Glutamatergic neuron (in vitro differentiated cells): ENCODE measurements at places on chromosomes 12 and 14. TPM values are rescaled to one million over a fixed set of nuclear protein-coding genes. Genes with fewer than 3 reads are reported as not detected.

GRCh38 chr12:124713436-124714082 is 146.1 kb upstream of the NCOR2 start:
- DNase-seq, result no peak

DNA sequence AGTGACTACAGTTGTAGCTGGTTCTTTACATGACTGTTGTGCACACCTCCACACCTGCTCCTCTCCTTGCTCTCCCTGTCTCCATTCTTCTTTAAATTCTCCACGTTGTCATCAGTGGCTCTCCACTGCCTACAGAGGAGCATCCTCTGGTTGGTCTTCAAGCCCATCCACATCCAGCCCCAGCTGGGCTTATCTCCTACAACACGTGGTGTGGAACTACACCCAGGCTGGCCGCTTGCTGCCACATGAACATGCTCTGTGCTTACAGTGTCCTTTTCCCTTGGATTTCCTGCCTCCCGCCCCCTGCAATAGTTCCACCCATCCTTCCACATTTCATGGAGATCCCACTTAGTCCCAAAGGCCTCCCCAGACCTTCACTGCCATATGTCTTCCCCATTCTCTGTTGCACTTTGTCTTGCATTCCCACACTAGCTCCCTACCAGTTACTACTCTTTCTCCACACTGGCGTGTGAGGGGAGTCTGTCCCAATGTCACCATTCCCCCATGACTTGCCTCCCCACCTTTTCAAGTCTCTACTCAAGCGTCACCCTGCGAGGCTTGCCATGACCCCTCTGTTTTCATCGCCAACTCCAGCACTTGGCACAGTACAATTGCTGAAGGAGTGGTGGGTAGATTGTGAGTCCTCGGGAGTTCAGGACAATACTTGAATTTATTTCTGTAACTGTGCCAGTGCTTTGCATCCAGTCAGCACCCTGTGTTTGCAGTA is 9.8 kb upstream of the MCRS1 start:
- DNase-seq, result no peak

DNA sequence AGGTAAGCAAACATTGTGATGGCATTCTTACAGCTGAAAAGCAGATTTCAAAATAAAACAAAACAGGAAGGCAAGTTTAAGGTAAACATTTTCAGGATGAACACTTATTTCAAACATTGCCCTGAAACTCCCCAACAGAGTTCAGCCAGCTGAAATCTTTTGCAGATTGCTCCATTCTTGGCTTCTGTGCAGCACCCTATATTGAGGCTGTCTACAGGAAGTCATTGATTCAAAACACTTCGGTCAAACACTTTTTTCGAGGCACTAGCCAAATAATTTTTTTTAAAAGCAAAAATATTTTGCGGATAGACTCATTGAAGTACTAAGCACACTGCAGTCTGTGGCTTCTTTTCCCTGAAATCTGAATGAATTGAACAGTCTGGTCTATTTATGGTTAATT is 318.1 kb upstream of the PDE3A start:
- no peak for DNase-seq

DNA sequence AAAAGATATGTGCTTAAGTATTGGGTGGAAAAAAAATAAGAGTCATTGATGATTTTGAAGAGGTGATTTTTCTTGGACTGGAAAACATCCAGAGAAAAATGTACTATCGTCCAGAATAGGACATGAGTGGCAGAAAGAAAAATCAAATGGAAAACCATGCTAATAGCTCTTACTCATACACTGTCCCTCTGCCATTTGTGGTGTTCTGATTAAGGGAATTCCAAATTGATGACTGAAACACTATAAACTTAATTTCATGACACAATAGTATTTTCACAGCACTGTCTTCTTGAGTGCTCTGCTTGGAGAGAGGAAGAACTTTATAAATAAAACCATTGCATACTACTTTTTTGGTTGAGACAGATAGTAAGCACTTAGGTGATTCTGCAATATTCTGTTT is 72.4 kb downstream of the USP15 start:
- DNase-seq, result no peak

DNA sequence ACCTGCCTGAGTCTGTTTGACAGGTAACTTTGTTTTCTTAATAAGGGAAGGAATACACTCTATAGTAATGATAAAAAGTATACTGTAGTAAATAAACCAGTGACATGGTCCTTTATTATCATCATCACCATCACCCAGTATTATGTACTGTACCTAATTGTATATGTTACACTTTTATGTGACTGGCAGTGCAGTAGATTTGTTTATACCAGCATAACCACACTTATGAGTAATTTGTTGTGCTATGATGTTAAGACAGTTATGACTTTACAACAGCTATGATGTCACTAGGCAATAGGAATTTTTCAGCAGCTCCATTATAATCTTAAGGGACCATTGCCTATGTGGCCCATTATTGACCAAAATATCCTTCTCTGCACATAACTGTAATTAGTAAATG is 155.0 kb downstream of the NUBPL start:
- no peak for DNase-seq

DNA sequence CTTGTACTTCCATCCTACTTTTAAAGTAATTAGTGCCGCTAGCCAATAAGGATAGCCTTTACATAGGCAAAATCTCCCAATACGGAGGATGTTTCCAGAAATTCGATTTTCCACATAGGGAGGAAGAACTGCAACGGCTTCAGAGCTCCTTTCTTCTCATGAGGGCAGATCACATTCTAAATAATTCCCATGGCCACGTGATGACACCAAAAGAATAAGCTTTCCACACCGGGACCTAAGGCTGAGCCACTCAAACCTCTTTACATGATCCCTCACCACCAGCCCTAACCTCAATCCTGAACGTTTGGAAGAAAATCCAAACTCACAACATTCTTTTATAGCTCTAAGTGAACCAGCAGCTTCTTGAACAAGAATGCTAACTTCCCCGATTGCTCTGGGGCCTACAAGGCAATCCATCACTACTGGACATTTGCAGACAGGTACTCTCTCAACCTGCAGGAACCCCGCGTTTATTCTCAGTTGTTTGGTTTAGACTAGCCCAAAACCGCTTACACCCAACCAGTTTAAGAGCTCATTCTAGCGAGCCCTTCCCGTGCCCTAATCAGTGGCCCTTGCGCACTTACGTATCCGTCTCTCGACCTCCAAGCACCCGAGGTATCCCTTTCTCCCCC is 884 bp downstream of the CAPRIN2 start:
- no peak for DNase-seq

Gene OR4L1
- not detected for total RNA-seq

Gene RPL6
- total RNA-seq, result 967 TPM

- DNase-seq, result no peak
These were observed 29.1 kb upstream of the NXPH4 start for GRCh38 chr12:57187222-57188089.

GRCh38 chr12:92764831-92765230 is 62.0 kb downstream of the PLEKHG7 start:
- peak; percentile 24 for DNase-seq

- DNase-seq, result no peak
These were observed 774.7 kb downstream of the TMTC2 start for GRCh38 chr12:83461336-83461935.

GRCh38 chr12:100565987-100566545 is 7.4 kb upstream of the GAS2L3 start:
- DNase-seq, result no peak

Gene DEGS2
- total RNA-seq, result 0.34 TPM

Gene EML5
- 2.1 TPM for total RNA-seq

Gene NCOR2
- total RNA-seq, result 360 TPM

DNA sequence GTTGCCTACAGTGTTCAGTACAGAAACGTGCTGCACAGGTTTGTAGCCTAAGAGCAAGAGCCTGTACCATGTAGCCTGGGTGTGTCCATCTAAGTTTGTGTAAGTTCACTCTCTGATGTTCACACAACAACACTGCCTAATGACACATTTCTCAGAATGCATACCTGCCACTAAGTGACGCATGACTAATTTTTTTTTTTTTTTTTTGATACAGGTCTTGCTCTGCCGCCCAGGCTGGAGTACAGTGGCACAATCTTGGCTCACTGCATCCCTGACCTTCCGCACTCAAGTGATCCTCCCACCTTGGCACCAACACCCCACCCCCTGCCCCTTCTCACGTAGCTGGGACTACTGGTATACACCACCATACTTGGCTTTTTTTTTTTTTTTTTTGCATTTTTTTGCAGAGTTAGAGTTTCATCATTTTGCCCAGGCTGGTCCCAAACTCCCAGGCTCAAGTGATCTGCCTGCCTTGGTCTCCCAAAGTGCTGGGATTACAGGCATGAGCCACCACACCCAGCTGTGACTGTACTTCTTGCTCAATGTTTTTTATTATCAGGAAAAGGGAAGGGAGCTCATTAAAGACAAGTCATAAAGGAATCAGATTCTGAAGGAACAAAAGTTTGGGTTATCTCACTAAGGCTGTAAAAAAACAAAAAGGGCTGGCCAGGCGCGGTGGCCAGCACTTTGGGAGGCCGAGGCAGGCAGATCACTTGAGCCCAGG is 10.0 kb upstream of the CDC42BPB start:
- no peak for DNase-seq

Gene LMNTD1
- total RNA-seq, result 1.1 TPM

Gene PLEKHH1
- total RNA-seq, result 32.4 TPM

- no peak for DNase-seq
These were observed 479.4 kb downstream of the VRK1 start for GRCh38 chr14:97276573-97276972.

Gene MYH6
- total RNA-seq, result not detected

DNA sequence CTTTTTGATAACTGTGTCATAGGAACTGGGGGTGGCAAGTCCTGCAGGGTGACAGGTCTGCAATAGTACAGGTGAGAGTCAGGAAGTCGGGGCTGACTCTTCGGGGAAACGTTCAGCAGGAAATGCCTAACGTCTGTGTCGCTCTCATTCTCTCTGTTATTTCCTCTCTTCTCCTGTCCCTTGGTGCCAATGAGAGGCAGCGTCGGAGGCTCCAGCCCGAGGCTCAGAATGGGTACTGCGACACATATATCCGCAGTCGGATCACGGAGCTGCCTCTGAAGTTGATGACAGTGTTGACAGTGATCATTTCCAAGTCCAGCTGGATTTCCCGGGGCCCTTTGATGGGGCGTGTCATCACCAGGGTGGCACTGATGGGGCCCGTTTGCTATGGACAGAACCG is 2.7 kb upstream of the TC2N start:
- no peak for DNase-seq

DNA sequence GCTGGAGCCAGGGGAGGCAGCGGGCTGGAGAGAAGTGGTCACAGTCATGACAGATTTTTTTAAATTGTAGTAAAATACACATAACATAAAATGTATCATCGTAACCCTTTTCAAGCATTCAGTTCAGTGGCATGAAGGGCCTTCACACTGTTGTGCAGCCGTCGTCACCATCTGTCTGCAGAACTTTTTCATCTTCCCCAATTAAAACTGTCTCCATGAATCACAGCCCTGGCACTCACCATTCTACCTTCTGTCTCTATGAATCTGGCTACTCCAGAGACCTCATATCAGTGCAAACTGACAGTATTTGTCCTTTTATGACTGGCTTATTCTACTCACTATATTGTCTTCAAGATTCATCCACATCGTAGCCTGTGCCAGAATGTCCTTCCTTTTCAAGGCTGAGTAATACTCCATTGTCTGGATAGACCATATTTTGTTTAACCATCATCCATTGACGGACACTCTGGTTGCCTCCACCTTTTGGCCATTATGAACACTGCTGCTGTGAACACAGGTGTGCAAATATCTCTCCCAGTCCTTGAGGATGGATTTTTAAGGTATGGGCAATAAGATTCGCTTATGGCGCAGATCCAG is 91.5 kb upstream of the NCOR2 start:
- DNase-seq, result no peak

GRCh38 chr12:91920276-91920675 is 225.4 kb downstream of the BTG1 start:
- no peak for DNase-seq

DNA sequence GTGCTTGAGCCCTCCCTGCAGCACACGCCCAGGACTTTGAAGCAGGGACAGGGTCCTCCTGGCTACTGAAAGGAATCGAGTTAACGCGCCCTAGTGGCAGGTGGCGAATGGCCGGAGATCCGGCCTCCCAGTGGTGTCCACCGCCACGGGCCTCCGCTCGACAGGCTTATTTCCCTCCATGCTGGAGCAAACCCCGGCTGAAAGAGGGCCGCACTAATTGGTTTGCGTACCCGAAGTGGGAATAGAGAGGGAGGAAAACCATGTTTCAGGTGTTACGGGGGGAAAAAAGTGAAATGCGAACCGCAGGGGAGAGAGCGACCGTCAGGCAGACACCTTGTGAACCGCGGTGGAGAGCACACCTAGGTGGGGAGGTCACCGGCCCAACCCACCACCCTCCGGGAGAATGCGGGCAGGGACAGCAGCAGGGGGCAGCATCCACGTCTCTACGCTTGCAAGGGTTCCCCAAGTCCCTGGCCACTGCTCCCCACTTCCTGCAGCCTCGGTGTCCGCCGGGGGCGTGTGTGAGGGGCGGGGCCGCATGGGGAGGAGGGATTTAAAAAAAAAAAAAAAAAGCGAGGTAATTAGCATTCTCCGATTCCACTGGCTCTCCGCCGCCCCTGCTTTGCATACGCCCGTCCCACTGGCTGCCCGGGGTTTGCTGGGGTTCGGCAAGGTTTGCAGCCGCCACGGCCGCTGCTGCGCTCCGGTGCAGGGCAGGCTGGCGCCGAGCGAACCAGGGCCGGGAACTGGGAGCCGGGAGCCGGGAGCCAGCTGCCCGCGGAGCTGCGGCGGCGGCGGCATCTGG is 224.6 kb upstream of the CRY1 start:
- peak; percentile 93 for DNase-seq

DNA sequence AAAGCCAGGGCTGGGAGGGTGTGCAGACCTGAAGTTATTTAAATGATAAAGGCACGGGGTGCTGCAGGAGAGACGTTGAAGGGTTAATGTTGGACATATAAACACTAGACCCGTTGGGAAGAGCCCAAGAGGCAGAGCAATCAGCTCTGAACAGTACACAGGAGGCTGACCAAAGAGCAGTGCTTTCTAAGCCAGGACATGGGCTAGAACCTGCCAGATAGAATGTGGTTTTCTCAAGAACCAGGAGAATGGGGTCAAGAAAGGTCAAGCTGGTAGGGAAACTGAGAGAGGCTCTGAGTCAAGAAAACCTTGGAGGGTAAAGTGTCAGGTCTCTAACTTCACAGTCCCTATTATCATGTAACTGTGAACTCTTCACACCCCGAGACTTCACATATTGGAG is 143.2 kb upstream of the EEA1 start:
- no peak for DNase-seq
